ENCODE measurements at places on chromosomes 7 and 10. TPM values are rescaled to one million over a fixed set of nuclear protein-coding genes. Genes with fewer than 3 reads are reported as not detected.

SPAM1 gene
- not detected for total RNA-seq

TET1 gene
- total RNA-seq, result 2.8 TPM

MACC1 gene
- total RNA-seq, result 1.3 TPM

AGAP5 gene
- 4.3 TPM for total RNA-seq

CALCR gene
- total RNA-seq, result not detected

TSPAN15 gene
- 10.5 TPM for total RNA-seq

PNLIPRP3 gene
- not detected for total RNA-seq

FRG2B gene
- not detected for total RNA-seq

FZD8 gene
- 8.9 TPM for total RNA-seq

GCK gene
- 1.9 TPM for total RNA-seq

KMT2C gene
- 50.7 TPM for total RNA-seq

SMNDC1 gene
- 20.6 TPM for total RNA-seq

STRA8 gene
- total RNA-seq, result not detected

ANKRD61 gene
- total RNA-seq, result 0.28 TPM
